ENCODE measurements at places on chromosomes 7 and 10. TPM values are rescaled to one million over a fixed set of nuclear protein-coding genes. Genes with fewer than 3 reads are reported as not detected.

GRCh38 chr7:30706316-30706715, 24.1 kb upstream of the CRHR2 start:
- DNase-seq: no peak
- no peaks in the 10 kb centered on the region for H3K4me1 ChIP-seq
- H3K27me3 ChIP-seq: peaks cover 6% of the 10 kb centered on the region
- H3K27ac ChIP-seq: no peak overlapping the region
- H3K36me3 ChIP-seq: no peaks in the 10 kb centered on the region
- H3K4me3 ChIP-seq: no peak overlapping the region

GRCh38 chr10:127310923-127311322, 114.5 kb upstream of the INSYN2A start:
- no peaks in the 10 kb centered on the region for H3K36me3 ChIP-seq
- DNase-seq: no peak
- no peaks in the 10 kb centered on the region for H3K27me3 ChIP-seq
- H3K27ac ChIP-seq: no peak overlapping the region
- no peak overlapping the region for H3K4me3 ChIP-seq
- no peaks in the 10 kb centered on the region for H3K4me1 ChIP-seq

GRCh38 chr7:48537561-48537960, 366.3 kb downstream of the ABCA13 start:
- H3K4me1 ChIP-seq: no peaks in the 10 kb centered on the region
- no peak for DNase-seq
- no peaks in the 10 kb centered on the region for H3K27me3 ChIP-seq
- no peak overlapping the region for H3K4me3 ChIP-seq
- H3K27ac ChIP-seq: no peak overlapping the region

- no peak overlapping the region for H3K27ac ChIP-seq
- H3K36me3 ChIP-seq: no peaks in the 10 kb centered on the region
- no peaks in the 10 kb centered on the region for H3K4me1 ChIP-seq
- H3K27me3 ChIP-seq: no peaks in the 10 kb centered on the region
Measured at GRCh38 chr10:124659380-124659779, 84.8 kb downstream of the FAM53B start.

GRCh38 chr10:47040681-47041080, 129.5 kb downstream of the PTPN20 start:
- H3K4me3 ChIP-seq: no peak overlapping the region
- no peak overlapping the region for H3K27ac ChIP-seq
- H3K27me3 ChIP-seq: peaks cover 3% of the 10 kb centered on the region
- H3K4me1 ChIP-seq: no peaks in the 10 kb centered on the region

GRCh38 chr7:130305433-130306042, 12.6 kb downstream of the CPA4 start:
- no peaks in the 10 kb centered on the region for H3K4me1 ChIP-seq
- no peak for DNase-seq
- no peak overlapping the region for H3K4me3 ChIP-seq
- H3K27me3 ChIP-seq: no peaks in the 10 kb centered on the region
- H3K27ac ChIP-seq: no peak overlapping the region

DNA sequence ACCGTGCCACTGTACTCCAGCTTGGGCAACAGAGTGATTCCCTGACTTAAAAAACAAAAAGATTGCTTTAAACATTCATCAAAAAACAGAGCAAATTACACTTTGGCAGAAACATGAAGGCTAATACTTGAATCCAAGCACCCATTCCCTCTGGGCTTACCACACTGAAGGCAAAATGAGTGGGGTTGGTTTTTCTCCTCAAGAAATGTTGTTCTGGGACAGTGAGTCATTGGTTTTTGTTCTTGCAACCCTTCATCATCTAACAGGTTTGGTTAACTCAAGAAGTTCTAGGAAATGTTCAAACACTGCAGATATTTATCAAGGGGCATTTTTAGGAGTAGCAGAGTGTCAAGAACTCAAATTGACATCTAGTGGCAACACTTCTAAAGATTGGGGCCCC, 60.5 kb downstream of the KIAA1217 start:
- no peaks in the 10 kb centered on the region for H3K27me3 ChIP-seq
- H3K27ac ChIP-seq: no peak overlapping the region
- peak; percentile 42 for DNase-seq
- no peaks in the 10 kb centered on the region for H3K36me3 ChIP-seq

DNA sequence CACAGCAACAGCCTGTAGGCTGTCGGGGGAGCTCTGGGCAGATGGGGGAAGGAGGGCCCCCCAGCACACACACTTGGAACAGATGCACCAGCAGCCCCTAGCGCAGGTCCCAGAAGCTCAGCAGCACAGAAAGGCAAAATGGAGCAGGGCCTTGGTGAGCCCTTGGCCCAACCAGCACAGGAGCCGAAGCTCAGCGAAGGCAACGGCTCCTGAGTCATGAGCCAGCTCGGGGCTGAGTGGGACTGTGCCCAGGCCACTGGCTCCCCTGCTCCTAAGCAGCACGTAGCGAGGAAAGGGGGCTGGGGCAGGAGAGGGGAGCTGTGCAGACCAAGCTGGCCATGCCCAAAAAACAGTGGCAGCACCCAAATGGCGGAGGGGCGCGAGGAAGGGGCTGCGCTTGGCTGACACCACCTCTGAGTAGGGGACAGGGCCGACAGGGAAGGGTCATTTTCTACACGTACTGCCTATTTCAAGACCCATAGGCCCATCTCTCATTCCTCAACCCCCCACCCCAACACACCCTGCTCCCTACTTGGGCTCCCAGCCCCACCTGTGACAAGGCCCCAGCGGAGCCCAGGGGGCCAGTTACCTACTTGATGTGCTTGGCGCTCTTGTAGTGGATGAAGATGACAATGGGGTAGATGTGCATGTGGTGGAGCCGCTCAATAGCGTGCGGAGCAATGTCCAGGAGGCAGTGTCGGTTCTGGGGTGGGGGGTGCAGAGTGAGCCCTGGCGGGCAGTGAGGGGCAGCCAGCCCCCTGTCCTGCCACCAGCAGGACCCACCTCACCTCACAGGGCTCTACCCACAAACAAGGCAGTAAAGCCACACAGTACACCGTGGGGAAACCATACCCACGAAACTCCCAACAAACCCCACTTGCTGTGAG, 132.1 kb downstream of the DLG5 start:
- no peak for DNase-seq
- peaks cover 18% of the 10 kb centered on the region for H3K36me3 ChIP-seq

- DNase-seq: no peak
- peaks cover 4% of the 10 kb centered on the region for H3K36me3 ChIP-seq
- no peak overlapping the region for H3K4me3 ChIP-seq
- H3K27ac ChIP-seq: no peak overlapping the region
- H3K27me3 ChIP-seq: no peaks in the 10 kb centered on the region
Measured at GRCh38 chr7:106279425-106280197, 5.2 kb downstream of the NAMPT start.

DNA sequence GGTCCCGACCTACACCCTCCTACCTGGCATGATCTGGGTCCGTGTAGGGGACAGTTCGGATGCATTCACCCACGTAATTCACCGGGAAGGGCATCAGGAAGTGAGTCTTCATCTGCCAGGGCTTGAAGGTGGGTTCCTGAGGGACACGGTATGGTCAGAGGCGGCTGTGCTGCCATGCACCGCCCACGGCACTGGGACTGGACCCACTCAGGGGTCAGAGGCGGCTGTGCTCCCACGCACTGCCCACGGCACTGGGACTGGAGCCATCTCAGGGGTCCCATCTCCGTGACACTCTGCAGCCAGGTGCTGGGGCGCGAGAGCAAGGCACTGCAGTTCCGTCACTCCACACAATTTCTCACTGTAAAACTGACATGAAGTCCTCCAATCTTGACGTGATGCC, 29.2 kb downstream of the PITRM1 start:
- H3K27ac ChIP-seq: no peak overlapping the region
- no peaks in the 10 kb centered on the region for H3K27me3 ChIP-seq
- H3K4me1 ChIP-seq: no peaks in the 10 kb centered on the region
- no peak overlapping the region for H3K4me3 ChIP-seq
- peaks cover 87% of the 10 kb centered on the region for H3K36me3 ChIP-seq

DNA sequence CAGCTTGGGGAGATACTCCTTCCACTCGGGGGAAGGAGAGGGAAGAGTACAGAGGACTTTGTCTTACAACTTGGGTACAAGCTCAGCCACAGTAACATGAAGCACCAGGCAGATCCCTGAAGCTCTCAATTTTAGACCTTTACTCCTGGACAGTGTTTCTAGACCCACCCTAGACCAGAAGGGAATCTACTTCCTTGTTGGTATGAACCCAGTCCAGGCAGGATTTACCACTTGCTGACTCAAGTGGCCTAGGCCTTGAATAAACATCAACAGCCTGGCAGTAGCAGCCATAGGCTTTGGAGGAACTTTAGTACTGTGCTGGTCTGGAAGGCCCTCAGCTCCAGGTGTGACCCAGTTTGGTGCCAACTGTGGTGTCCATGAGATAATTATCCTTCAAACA, 173.1 kb downstream of the ADRA2A start:
- no peaks in the 10 kb centered on the region for H3K27me3 ChIP-seq
- H3K27ac ChIP-seq: no peak overlapping the region
- H3K4me1 ChIP-seq: no peaks in the 10 kb centered on the region
- DNase-seq: no peak

DNA sequence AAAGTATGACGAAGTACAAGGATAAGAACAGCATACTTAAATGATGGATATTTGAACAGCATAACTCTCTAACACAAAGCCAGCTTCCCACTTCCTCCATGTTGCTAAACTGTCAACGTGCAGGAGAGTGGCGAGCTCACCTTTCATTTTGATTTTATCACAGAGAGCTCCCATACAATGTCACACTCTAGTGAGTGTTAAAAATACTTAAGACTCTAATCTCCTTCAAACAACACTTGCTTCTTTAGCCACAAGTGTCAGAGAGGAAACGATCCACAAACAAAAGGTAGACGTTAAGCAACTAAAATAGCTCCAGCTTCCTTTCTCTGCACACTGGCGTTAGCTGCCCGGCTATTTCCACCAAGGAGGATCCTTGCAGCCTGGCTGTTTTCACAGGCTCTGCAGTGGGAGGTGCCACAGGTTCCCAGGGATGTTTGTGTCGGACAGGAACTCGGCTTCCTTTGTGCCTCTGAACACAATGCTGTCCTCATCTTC, 194.6 kb downstream of the COBL start:
- H3K4me3 ChIP-seq: no peak overlapping the region
- no peak for DNase-seq
- H3K27ac ChIP-seq: no peak overlapping the region
- H3K4me1 ChIP-seq: peaks cover 18% of the 10 kb centered on the region

Gene HECTD2
- total RNA-seq: 15.4 TPM

- H3K4me1 ChIP-seq: peaks cover 28% of the 10 kb centered on the region
- peaks cover 17% of the 10 kb centered on the region for H3K36me3 ChIP-seq
- no peak for DNase-seq
- H3K4me3 ChIP-seq: no peak overlapping the region
Measured at GRCh38 chr7:92621561-92622023, 31.4 kb upstream of the FAM133B start.

GRCh38 chr10:36494371-36494770, 631.0 kb upstream of the ANKRD30A start:
- peak overlapping the region; percentile 87 for H3K27ac ChIP-seq
- no peaks in the 10 kb centered on the region for H3K36me3 ChIP-seq
- no peak overlapping the region for H3K4me3 ChIP-seq
- H3K27me3 ChIP-seq: no peaks in the 10 kb centered on the region

GRCh38 chr10:96507044-96507443, 6.7 kb downstream of the TLL2 start:
- no peak for DNase-seq
- peaks cover 1% of the 10 kb centered on the region for H3K27me3 ChIP-seq
- no peak overlapping the region for H3K27ac ChIP-seq
- H3K4me1 ChIP-seq: peaks cover 22% of the 10 kb centered on the region
- no peak overlapping the region for H3K4me3 ChIP-seq

- H3K36me3 ChIP-seq: no peaks in the 10 kb centered on the region
- no peak for DNase-seq
- H3K27ac ChIP-seq: no peak overlapping the region
- H3K27me3 ChIP-seq: no peaks in the 10 kb centered on the region
Measured at GRCh38 chr7:37786741-37787569, 61.4 kb upstream of the NME8 start.

DNA sequence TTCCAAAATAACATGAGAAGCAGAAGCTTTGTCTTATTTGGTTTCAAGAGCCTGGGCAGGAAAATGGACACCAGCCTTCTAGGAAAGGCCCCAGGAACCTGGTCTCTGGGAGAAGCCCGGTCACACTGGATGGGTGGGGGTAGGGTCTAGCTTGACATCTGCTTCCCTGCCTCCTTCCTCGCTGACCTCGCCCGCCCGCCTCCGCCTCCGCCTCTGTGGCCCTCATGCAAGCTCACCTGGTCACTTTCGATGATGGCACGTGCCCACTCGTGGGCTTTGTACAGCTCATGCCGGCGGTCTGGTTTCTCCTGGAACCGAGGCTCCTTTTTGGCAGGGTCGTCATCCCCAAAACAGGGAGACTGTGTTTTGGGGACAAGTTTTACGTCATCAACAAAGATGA, 63.4 kb downstream of the SCRN1 start:
- H3K4me3 ChIP-seq: no peak overlapping the region
- DNase-seq: no peak
- no peaks in the 10 kb centered on the region for H3K4me1 ChIP-seq
- H3K36me3 ChIP-seq: peaks cover 35% of the 10 kb centered on the region
- no peaks in the 10 kb centered on the region for H3K27me3 ChIP-seq
- H3K27ac ChIP-seq: no peak overlapping the region

DNA sequence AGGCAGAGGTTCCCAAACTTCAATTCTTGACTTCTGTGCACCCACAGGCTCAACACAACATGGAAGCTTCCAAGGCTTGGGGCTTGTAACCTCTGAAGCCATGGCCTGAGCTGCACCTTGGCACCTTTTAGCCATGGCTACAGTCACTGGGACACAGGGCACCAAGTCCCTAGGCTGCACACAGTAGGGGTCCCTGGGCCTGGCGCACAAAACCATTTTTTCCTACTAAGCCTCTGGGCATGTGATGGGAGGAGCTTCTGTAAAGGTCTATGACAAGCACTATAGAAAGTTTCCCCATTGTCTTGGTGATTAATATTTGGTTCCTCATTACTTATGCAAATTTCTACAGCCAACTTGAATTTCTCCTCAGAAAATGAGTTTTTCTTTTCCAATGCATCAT, 420.9 kb upstream of the GRM3 start:
- no peak for DNase-seq
- no peak overlapping the region for H3K4me3 ChIP-seq
- H3K36me3 ChIP-seq: no peaks in the 10 kb centered on the region
- no peak overlapping the region for H3K27ac ChIP-seq
- no peaks in the 10 kb centered on the region for H3K4me1 ChIP-seq

Gene TACR2
- total RNA-seq: not detected

- DNase-seq: peak; percentile 56
- H3K27ac ChIP-seq: no peak overlapping the region
- H3K27me3 ChIP-seq: no peaks in the 10 kb centered on the region
- H3K4me1 ChIP-seq: peaks cover 3% of the 10 kb centered on the region
- H3K36me3 ChIP-seq: no peaks in the 10 kb centered on the region
Measured at GRCh38 chr10:121078672-121079102, 227.5 kb downstream of the WDR11 start.

Gene KRIT1
- total RNA-seq: 25.9 TPM

Measured in astrocyte (in vitro differentiated cells and primary cell).